Iris pigment epithelial cell (primary cell): ENCODE measurements at places on chromosomes 2 and 18.

DNA sequence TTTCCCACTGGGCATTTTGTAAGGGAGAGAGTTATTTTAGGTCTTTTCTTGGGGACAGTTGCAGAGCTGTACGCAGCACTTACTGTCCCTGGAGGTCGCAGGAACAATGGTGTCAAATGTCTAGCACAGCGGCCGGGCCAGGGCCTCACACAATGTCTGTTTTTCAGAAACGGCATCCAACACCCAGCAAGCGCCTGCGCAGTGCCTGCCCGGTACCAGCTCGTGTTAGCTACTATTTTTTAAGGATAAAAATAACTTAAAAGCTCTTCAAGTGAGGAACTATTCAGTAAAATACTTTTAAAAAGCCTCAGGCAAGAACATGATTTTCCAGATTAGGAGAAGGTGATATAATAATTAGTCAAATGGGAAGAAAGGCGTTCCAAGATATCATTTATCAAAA is 90.0 kb downstream of the MBP start:
- no peak for DNase-seq

GRCh38 chr18:26960911-26961310 is 95.4 kb upstream of the AQP4 start:
- no peak for DNase-seq

DNA sequence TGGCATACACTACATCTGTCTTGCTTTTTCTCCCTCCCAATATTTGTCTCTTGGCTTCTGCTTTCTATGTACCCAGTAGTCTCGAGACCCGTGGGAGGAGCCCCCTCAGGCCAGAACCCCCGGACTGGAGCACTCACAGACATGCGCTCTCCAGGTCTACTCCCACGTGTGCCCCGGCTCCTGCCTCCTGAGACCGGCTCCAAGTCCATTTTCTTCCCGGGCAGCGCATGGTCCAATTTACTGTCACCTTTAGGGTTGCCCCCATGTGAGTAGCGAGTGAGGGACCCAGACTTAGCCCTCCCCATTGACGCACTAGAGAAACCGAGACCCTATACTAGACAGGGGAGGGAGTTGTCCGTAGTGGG is 11.8 kb upstream of the TEX51 start:
- DNase-seq, result no peak

- DNase-seq, result no peak
Observed at GRCh38 chr2:37902991-37903390, 22.1 kb upstream of the RMDN2 start.

GRCh38 chr2:223882715-223883114 is 45.3 kb upstream of the AP1S3 start:
- DNase-seq, result no peak

- DNase-seq, result peak; percentile 85
Observed at GRCh38 chr18:59249199-59249774, 24.0 kb downstream of the RAX start.

GRCh38 chr2:31137211-31138036 is 816 bp downstream of the GALNT14 start:
- DNase-seq, result no peak

DNA sequence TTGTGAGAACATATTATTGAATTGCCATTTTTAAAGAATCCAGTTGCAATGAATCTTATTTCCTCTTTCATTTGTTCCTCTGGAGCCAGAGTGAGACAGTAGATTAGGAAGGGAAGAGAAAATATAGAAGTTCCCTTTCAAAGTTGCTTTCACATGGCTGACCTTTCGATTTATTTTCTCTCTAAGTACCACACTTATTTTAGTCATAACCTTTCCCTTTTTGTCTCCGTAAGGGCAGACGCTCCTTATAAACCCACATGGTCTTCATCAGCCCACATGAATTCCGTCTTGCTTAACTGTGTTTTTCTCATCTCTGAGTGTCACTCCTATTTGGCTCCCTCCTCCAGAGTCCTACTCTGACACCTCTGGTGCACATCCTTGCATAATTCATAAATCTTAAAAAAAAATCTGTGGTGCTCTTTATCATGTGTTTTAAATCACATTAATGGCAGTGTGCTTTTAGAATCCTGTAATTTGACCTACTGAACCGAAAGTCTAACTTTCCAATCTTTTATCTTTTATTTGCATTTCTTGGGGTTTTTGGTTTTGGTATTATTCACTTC is 38.5 kb upstream of the ZNF396 start:
- DNase-seq, result peak; percentile 40

- DNase-seq, result no peak
Observed at GRCh38 chr2:197254776-197255530, 55.6 kb downstream of the ANKRD44 start.
